ENCODE measurements at places on chromosomes 1 and 21.

DNA sequence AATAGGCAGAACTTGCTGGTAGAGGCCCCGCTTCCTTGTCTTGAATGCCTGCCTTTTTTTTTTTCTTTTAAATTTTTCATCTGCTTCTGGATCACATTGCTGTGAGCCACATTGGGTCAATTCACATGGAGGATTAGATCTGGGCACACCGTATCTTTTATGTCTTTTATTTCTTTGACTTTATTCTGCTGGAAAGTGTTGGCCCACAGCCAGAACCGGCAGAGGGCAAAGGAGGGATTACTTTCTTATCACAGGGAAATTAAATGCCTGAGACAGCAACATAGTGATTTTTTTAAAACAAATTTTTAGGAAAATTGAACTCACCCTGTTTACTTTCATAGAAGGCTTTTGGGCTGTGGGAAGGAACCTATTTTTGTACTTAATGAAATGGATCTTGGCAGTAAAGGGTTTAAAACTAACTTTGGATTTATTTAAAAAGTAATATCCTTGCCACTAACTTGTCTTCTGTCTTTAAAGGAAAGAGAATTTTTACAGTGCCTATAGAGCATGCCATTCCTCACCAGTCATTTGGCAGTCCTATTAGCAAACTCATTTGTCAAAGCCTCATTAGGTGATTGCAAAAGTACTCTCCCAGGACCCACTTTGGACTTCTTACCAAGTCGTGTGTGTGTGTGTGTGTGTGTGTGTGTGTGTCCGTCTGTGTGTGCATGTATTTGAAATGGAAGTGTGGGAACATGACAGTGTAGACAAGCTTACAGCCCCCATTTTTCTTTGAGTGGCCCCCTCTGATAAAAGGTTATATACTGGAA is 68.4 kb downstream of the ST6GALNAC3 start:
- no peak for DNase-seq

- no peak for DNase-seq
Measured at GRCh38 chr1:53934170-53934765, 11.2 kb downstream of the IFT25 start.

DNA sequence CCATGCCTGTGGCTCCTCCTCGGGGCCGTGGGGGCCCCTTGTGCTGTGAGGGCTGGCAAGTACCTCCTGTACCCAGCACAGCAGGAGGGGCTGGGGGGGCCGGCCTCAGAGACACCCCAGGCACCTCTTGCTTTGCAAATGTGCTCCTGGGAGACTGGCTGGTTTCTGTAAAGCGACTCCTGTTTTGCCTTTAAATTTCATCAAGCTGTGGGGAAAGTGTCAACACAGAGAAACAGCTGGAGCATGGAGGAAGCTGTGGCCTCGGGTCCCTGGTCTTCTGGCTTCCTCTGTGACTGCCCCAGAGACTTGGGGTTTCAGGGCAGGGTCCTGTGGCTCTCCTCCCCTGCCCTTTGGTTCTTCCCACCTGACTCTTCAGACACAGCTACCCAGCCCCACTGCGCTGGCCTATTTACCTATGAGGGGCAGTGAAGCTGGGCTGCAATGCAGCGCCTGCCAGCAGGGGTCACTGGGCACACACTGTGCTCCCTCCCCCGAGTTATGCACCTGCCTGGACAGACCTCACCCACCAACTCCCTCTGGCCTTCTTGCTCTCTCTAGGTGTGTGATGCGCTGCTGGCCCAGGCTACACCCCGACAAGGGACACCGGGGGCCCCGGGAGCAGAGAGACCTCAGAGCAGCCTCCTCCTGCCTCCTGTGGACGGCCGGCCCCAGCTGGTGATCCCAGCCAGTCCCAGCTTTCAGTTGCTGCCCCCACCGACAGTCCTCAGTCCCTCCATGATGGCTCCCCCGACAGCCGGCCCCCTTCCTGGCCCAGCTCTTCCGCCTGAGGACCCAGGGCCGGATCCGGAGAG is 17.6 kb upstream of the PEX10 start:
- no peak for DNase-seq

DNA sequence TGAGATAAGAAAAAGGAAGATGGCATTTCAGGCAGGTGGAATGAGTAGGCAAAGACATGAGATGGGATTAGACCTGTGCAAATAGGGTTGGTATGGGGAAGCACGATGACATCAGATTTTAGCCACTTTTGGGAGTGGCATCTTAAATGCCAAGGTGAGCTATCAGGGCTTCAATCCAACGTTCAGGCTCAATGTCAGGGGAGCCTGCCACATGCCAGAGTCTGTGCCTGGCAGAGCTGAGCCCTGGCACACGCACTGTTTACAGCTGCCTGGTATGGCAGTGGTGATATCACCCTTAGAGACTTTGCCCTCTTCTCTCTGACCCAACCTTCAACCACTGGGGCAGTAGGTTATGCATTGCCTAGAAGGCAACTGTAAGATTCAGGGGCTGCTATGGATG is 1.1 kb upstream of the GUCA2B start:
- no peak for DNase-seq

DNA sequence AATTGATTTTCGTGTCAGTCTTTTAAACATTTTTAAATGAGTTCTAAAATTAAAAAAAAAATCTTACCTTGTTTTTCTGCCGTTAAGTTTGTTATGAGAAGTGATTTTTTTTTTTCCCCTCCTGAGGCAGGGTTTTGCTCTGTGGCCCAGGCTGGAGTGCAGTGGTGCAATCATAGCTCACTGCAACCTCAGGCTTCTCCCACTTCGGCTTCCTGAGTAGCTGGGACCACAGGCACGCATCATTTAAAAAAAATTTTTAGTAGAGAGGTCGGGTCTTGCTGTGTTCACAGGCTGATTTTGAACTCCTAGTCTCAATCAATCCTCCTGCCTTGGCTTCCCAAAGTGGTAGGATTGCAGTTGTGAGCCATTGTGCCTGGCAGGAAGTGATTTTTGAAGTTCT is 41.1 kb downstream of the MTR start:
- no peak for DNase-seq

GRCh38 chr1:169468982-169469381 is 16.8 kb downstream of the SLC19A2 start:
- DNase-seq = no peak

DNA sequence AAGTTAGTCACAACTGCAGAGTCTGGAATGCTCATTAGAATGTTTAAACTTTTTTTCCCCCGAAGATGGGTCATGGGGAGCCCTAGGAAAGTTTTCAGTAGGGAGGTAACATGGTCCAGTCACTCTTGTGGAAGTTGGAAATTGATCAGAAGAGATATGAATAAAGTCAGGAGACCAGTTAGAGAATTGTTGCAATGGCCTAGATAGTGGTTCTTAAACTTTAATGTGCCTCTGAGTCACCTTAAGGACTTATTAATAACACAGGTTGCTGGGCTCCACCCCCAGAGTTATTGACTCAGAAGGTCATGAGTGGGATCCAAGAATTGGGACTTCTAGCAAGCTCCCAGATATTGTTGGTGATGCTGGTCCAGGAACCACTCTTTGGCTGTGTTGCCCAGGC is 3.2 kb upstream of the TFAP2E start:
- DNase-seq = no peak

GRCh38 chr1:202274611-202275010 is 67.1 kb downstream of the UBE2T start:
- DNase-seq = no peak

DNA sequence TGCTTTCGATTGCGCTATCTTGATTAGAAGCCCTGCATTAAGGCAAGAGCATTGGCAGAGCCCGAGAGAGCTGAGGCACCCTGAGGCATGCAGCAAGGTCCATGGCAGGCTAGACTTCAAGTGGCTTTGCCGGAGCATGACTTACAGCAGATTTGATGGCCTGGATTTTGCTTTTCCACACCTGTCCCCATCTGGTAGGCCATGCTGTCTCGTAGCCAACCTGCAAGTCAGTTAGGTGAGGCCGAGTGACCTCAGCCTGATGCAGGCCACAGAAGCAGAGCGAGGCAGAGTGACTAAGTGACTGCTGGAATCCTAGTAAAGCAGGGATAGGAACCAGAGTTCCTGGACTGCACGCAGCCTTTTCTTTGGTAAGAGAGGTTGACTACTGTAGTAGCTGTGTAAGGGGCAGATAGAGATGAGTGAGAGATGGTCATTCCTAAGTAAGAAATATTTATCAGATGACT is 148.9 kb downstream of the PBX1 start:
- no peak for DNase-seq

GRCh38 chr21:29568020-29568697 is 269.4 kb downstream of the BACH1 start:
- DNase-seq = no peak

DNA sequence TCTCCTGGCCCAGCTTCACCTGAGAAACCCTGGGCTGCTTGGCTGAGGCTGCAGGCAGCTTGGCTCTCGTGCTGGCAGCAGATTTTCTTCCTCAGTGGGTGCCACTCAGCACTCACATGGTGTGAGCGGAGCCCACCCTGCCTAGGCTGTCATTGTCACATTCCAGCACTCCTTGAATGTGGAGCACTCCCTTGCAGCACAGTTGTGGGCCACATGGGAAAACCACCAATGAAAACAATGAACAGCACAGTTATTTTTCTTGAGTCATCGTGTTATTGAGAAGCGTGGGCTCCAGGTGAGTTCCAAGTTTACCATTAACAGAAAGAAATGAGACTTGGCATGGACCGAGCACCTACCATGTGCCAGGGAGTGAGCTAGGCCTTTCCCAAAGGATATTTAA is 27.2 kb upstream of the TRIM67 start:
- DNase-seq = no peak
